ENCODE measurements at places on chromosomes 7 and 10. TPM values are rescaled to one million over a fixed set of nuclear protein-coding genes. Genes with fewer than 3 reads are reported as not detected.

DNA sequence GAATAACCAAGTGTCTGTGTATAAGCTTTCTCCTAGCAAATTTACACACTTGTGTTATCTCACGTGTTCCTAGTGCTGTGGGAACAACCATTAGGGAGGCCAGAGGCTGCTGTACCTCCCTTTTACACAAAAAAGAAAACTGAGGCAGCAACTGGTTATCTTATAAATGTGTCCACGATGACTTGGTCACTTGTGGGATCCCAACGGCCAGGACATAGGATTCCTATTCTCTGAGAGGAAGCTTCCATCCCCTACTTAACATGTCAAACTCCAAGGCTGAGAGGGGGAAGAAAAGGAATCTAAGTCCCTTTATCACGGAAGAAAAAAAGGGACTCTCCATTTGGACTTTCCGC lies 484 bp downstream of the ZNF438 start:
- H3K36me3 ChIP-seq: no peaks in the 10 kb centered on the region
- no peak for DNase-seq
- peak overlapping the region; percentile 100 for H3K27ac ChIP-seq
- peaks cover 27% of the 10 kb centered on the region for H3K4me1 ChIP-seq

DNA sequence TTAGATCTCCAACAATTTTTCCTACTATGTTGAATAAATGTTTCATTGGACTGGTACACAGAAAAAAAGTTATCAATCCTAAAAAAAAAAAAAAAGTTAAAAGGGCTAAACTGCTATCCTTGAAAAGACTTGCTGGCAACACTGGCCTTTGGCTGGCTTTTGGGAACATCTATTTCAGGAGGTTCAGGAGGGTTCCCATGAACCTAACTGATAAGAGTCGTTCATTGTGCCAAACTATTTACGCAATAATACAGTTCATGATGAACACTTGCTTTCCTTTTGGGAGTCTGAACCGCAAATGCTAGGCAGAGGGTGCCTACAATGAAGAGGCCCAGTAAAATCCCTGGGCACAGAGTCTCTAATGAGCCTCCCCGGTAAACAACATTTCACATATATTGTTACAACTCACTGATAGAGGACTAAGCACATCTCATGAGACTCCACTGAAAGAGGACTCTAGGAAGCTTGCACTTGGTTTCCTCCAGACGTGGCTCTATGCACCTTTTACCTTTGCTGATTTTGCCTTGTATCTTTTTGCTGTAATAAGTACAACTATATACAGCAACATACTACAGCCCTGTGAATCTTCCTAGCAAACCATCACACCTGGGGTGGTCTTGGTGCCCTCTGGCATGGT lies 45.0 kb downstream of the ZFAND4 start:
- peaks cover 26% of the 10 kb centered on the region for H3K36me3 ChIP-seq
- no peak overlapping the region for H3K4me3 ChIP-seq
- H3K4me1 ChIP-seq: no peaks in the 10 kb centered on the region
- no peak for DNase-seq
- H3K27me3 ChIP-seq: no peaks in the 10 kb centered on the region

DNA sequence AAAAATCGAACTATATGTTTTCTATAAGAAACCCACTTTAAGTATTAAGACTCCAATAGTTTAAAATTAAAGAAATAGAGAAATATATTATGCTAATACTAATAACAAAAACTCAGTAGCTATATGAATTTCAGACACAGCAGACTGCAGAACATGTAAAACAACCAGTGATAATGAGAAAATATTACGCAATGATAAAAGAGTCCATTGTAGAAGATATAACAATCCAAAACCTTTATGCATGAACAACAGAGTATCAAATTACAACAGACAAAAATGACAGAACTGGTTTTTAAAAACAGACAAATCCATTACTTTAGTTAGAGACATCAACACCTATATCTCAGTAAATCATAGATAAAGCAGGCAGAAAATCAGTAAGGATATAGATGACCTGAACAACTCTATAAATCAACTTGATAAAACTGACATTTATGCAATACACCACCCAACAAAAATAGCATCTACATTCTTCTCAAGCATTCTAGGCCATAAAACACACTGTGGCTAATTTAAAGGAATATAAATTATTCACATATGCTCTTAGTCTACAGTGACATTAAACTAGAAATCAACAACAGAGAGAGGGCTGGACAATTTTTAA lies 669.5 kb upstream of the GHITM start:
- no peak overlapping the region for H3K4me3 ChIP-seq
- no peak for DNase-seq
- no peaks in the 10 kb centered on the region for H3K36me3 ChIP-seq
- H3K4me1 ChIP-seq: no peaks in the 10 kb centered on the region

- no peaks in the 10 kb centered on the region for H3K27me3 ChIP-seq
- H3K4me3 ChIP-seq: no peak overlapping the region
- no peaks in the 10 kb centered on the region for H3K4me1 ChIP-seq
- H3K36me3 ChIP-seq: no peaks in the 10 kb centered on the region
These were observed 52.4 kb upstream of the TMEM140 start for GRCh38 chr7:135095450-135095849.

GRCh38 chr7:43450894-43451293 lies 132.0 kb upstream of the STK17A start:
- no peak overlapping the region for H3K27ac ChIP-seq
- no peak overlapping the region for H3K4me3 ChIP-seq
- no peaks in the 10 kb centered on the region for H3K27me3 ChIP-seq
- H3K4me1 ChIP-seq: no peaks in the 10 kb centered on the region
- DNase-seq: no peak

DNA sequence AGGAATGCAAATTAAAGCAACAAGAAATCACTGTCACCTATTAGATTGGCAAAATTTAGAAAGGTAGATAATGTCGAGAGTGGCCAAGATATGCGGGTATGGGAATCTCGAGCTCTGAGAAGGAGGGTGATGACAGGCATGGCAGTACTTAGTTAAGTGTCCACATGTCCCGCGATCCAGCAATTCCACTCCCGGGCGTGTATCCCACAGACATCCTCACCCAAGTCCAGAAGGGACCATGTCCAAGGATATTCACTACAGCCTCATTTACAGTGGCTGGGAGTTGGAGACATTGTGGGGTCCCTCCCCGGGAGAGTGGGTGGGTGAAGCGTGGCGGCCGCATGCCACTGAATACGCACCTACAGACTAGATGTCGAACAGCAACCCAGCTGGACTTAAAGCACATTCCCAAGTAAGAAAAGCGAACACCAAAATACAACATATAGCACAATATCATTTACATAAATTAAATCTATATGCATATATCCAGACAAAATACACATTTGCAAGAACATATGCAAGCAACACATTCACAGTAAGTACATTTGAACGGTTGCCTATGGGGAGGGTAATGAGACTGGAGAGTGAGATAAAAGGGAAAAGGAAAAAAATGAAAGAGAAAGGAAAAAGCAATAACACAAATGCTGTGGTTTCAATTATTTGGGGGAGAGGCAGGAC lies 9.9 kb downstream of the KCNH2 start:
- no peak for DNase-seq
- H3K36me3 ChIP-seq: no peaks in the 10 kb centered on the region
- H3K4me1 ChIP-seq: peaks cover 17% of the 10 kb centered on the region
- H3K27ac ChIP-seq: no peak overlapping the region

GRCh38 chr7:142566271-142566670 lies 183.0 kb upstream of the PRSS1 start:
- no peak for DNase-seq
- no peak overlapping the region for H3K27ac ChIP-seq
- H3K27me3 ChIP-seq: no peaks in the 10 kb centered on the region
- H3K4me1 ChIP-seq: no peaks in the 10 kb centered on the region

GRCh38 chr7:150937848-150938561 lies 40.1 kb downstream of the KCNH2 start:
- no peaks in the 10 kb centered on the region for H3K36me3 ChIP-seq
- no peak overlapping the region for H3K4me3 ChIP-seq
- H3K27ac ChIP-seq: no peak overlapping the region

GRCh38 chr10:130352291-130352645 lies 216.1 kb downstream of the GLRX3 start:
- H3K4me3 ChIP-seq: no peak overlapping the region
- H3K4me1 ChIP-seq: no peaks in the 10 kb centered on the region
- no peaks in the 10 kb centered on the region for H3K36me3 ChIP-seq
- H3K27ac ChIP-seq: no peak overlapping the region
- no peaks in the 10 kb centered on the region for H3K27me3 ChIP-seq
- DNase-seq: no peak

DNA sequence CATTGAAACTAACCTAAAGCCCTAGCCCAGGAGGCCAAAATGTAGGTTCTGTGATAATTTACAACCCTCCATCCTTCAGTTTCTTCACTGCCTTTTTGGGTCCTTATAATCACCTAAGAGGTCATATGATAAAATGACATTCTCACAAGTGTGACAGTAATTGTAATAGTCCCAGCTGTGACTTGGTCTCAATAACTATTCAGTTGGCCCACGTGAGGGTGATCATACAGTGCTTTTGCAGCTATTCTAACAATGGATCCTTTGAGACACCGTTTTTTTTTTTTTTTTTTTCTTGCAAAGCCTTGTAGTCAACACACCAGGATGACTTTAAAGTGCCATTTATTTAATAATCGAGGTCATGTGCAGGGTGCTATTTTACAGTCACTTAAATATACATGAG lies 760.0 kb downstream of the PHTF2 start:
- H3K4me1 ChIP-seq: no peaks in the 10 kb centered on the region
- H3K27me3 ChIP-seq: no peaks in the 10 kb centered on the region
- H3K36me3 ChIP-seq: no peaks in the 10 kb centered on the region
- no peak for DNase-seq
- H3K27ac ChIP-seq: no peak overlapping the region

GRCh38 chr7:26531926-26532325 lies 240.3 kb downstream of the SNX10 start:
- no peak overlapping the region for H3K4me3 ChIP-seq
- H3K27me3 ChIP-seq: no peaks in the 10 kb centered on the region
- no peak overlapping the region for H3K27ac ChIP-seq
- no peak for DNase-seq
- no peaks in the 10 kb centered on the region for H3K4me1 ChIP-seq

DNA sequence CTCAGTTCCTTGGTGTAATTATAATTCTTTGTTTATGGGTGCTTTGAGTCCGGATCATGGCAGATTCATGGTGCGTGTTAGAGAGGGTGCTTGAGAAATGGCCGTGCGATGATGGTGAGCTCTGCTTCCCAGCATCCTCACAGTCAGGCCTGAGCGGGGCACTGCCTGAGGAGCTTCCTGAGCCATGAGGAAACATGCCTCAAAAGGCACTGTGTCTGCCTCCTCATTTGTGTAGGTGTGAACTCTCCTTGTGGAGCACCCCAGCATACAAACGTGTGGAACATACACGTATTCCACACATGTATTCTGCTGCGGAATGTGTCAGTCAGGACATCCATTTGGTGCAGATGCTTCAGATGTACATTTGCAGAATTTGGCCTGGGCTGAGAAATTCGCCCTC lies 205.4 kb downstream of the CELF2 start:
- no peak overlapping the region for H3K4me3 ChIP-seq
- no peak for DNase-seq
- peaks cover 18% of the 10 kb centered on the region for H3K4me1 ChIP-seq
- no peaks in the 10 kb centered on the region for H3K36me3 ChIP-seq
- H3K27ac ChIP-seq: no peak overlapping the region

- H3K27me3 ChIP-seq: no peaks in the 10 kb centered on the region
- H3K4me1 ChIP-seq: no peaks in the 10 kb centered on the region
- no peak for DNase-seq
- H3K27ac ChIP-seq: no peak overlapping the region
- H3K36me3 ChIP-seq: no peaks in the 10 kb centered on the region
These were observed 43.9 kb downstream of the CHRM2 start for GRCh38 chr7:136912339-136912738.

GRCh38 chr10:126480648-126481047 lies 92.4 kb upstream of the ADAM12 start:
- no peak overlapping the region for H3K27ac ChIP-seq
- H3K36me3 ChIP-seq: no peaks in the 10 kb centered on the region
- no peaks in the 10 kb centered on the region for H3K4me1 ChIP-seq
- no peak overlapping the region for H3K4me3 ChIP-seq

- no peaks in the 10 kb centered on the region for H3K27me3 ChIP-seq
- peaks cover 22% of the 10 kb centered on the region for H3K4me1 ChIP-seq
- H3K27ac ChIP-seq: peak overlapping the region; percentile 97
- peaks cover 48% of the 10 kb centered on the region for H3K36me3 ChIP-seq
- no peak overlapping the region for H3K4me3 ChIP-seq
These were observed 7.2 kb upstream of the PGAM2 start for GRCh38 chr7:44072364-44073231.

DNA sequence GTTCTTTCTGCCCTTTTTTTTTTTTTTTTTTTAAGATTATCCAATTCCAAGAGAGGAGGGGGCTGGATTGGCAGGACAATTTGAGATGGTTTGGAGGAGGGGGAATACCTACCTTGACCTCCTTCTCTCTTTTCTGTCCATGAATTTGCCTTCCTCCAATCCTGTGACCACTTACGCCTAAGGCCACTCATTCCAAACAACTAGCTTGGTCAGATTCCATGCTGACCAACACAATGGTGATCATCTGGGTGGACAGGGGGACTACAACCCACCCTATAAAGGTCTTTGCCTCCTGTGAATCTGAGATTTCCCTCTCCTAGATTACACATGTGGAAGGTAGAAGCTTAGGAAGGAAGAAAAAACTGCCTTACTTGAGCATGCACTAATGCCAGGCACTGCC lies 2.3 kb upstream of the LDB1 start:
- no peaks in the 10 kb centered on the region for H3K27me3 ChIP-seq
- no peak overlapping the region for H3K27ac ChIP-seq
- H3K4me3 ChIP-seq: no peak overlapping the region

- H3K27ac ChIP-seq: no peak overlapping the region
- H3K4me3 ChIP-seq: no peak overlapping the region
- H3K4me1 ChIP-seq: peaks cover 3% of the 10 kb centered on the region
These were observed 51.4 kb downstream of the RHOBTB1 start for GRCh38 chr10:60892571-60892970.

GRCh38 chr10:46028584-46029460 lies 1.6 kb downstream of the NCOA4 start:
- H3K27me3 ChIP-seq: no peaks in the 10 kb centered on the region
- H3K27ac ChIP-seq: peak overlapping the region; percentile 95
- H3K36me3 ChIP-seq: no peaks in the 10 kb centered on the region
- H3K4me3 ChIP-seq: peak overlapping the region; percentile 73
- no peak for DNase-seq

DNA sequence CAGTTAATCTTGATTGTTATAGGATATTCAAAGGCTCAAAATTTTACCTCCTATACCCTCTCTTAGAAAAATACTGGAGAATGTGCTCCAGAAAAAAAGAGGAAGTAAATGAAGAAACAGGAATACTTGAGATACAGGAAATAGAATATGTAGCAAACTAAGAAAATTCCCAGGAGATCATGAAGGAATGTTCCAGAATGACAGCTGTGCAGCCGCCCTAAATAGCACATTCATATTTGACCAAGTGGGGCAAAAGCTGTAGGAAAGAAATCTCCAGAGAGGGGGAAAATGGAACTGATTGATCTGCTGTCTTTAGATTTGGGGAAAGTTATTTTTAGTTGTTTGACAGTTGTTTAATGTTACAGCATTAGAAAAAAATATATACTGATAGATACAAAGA lies 46.2 kb upstream of the ZEB1 start:
- H3K36me3 ChIP-seq: no peaks in the 10 kb centered on the region
- no peaks in the 10 kb centered on the region for H3K27me3 ChIP-seq
- no peak overlapping the region for H3K4me3 ChIP-seq

- H3K27ac ChIP-seq: peak overlapping the region; percentile 1
- H3K4me3 ChIP-seq: no peak overlapping the region
- H3K4me1 ChIP-seq: no peaks in the 10 kb centered on the region
- no peak for DNase-seq
- no peaks in the 10 kb centered on the region for H3K36me3 ChIP-seq
- H3K27me3 ChIP-seq: no peaks in the 10 kb centered on the region
These were observed 307.3 kb downstream of the THSD7A start for GRCh38 chr7:11524476-11525397.

SPDYE2 gene
- total RNA-seq: not detected

IL2RA gene
- 3.5 TPM for total RNA-seq

ANXA7 gene
- 103 TPM for total RNA-seq

SFMBT2 gene
- total RNA-seq: 28.4 TPM

CLDN4 gene
- 0.18 TPM for total RNA-seq

SYNPO2L gene
- total RNA-seq: not detected

GNGT1 gene
- not detected for total RNA-seq

SEMA3C gene
- 34.6 TPM for total RNA-seq

Measured in spleen (tissue), 13 donors.